ENCODE measurements at places on chromosomes 7 and 10.

DNA sequence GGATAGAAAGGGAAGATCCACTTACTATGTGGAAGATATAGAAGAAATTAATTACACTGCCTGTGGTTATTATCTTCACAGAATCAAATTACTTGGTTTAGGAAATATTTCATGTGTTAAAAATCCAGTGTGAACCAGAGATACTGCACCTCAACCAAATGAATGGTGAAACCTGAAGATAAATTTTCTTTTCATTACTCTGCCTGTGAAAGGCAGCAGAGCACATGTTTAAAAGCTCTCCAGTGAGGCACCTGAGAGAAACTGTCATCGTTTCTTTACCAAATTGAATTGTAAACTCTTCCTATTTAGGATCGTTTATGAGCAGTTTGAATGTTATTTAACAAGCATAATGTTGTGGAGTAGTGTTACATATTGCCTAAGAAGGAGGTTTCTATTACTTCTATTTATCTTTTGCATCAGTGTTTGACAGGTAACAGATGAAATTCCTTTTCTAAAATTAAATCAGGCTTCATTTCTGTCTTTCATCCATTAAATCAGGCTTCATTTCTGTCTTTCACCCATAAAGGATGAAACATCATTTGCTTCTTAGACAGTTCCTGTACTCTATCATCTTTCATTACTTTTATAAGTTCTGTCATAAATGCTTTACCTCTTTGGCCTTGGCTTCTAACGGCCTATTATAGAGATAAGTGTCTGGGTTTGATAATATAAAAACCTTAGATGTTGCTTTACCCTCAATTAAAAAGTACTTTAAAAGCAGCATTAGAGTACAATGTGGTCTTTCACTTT lies 266.6 kb downstream of the NXPH1 start:
- no peak for DNase-seq

- no peak for DNase-seq
Observed at GRCh38 chr10:132914732-132915131, 27.6 kb downstream of the CFAP46 start.

DNA sequence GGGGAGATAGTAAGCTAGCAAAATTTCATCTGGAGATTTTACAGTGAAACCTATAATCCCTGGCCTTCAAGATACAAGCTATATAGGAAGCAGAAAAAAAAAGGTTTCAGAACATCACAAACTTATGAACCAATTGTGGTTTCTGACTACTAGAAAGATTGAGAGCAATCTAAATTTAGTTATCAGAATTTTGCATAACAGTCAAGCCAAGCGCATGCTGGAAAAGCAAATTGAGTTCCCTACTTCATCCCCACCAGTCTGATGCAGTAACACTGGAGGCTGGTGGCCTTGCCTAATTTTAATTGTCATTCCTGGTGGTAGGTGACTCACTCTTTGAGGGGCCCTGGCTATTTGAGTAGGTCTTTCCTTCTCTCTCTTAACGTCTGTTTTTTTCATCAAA lies 46.3 kb upstream of the ELMO1 start:
- no peak for DNase-seq

DNA sequence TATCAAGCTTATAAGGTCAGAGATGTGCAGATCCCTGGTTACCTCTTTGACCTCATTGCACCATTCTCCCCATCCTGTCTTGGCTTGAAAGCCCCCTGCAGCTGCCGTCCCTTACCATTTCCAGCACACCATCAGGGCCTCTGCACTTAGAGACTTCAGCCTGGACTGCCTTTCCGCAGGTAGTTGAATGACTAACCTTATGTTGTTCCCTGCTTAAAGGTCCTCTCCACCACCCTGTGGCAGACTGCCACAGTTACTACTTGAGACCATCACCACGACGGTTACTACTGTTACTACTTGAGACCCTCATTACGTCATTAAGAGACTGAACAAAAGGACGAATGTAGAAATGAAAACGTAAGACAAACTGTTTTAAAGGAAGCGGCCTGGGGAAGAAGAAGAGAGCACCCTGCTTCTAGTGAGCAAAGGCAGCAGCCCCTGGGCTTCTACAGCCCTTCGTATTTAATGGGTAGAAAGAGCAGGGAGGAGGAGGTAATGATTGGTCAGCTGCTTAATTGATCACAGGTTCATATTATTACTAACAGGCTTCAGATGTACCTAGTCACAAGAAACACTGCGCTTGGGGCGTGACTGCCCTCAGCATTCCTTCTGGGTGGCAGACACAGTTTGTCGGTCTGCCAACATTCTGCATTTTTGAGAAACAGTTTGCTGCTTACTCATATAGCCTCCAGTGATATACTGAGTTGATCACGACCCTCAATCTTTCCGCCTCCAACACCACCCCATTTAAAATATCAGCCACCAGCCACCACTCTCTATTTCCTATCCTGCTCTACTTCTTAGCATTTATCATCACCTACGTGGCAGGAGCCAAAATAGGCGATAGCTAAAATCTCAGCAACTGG lies 74.1 kb upstream of the PARD3 start:
- DNase-seq = no peak

- no peak for DNase-seq
Observed at GRCh38 chr7:156935250-156935649, 14.3 kb upstream of the NOM1 start.

GRCh38 chr10:96089670-96090462 lies 40.2 kb upstream of the ZNF518A start:
- peak; percentile 83 for DNase-seq

- no peak for DNase-seq
Observed at GRCh38 chr7:12586271-12586670, 15.8 kb downstream of the SCIN start.

DNA sequence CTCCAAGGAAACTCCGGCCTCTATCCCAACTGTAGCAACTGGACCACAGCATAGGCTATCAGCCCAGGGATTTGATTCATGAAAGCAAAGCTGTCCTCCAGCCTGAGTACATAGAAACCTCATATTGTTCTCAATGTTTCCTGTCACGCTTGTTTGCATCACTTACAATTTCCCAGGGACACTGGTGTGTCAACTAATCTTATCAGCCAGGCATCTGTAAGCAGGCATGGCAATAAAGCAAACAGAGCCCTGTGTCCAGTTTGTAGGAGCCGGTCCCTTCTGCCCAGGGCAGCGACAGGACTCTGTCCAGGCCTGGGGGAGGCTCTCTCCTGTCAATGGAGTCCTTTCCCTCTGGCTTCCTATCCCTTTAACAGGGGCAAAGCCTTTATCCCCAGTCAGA lies 23.0 kb upstream of the CDHR3 start:
- DNase-seq = no peak

DNA sequence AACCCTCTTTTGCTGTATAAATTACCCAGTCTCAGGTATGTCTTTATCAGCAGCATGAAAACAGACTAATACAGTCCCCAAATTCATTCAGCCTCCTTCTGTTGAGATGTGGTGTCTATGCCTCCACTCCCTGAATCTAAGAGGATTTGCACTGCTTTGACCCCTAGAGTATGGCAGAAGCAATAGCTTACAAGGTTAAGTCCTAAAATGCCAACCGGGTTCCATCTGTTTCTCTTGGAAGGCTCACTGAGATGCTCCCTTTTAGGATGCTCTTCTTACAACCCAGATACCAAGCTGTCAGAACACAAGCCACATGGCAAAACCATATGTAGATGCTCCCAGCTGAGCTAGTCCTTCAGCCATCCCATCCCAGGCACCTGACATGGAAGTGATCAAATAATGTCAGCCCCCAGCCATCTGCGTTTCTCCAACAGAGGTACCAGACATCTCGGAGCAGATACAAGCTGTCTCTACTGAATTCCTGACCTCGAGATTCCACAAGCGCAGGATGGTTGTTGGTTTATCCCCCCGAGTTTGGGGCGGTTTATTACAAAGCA lies 20.2 kb downstream of the CALN1 start:
- no peak for DNase-seq

- no peak for DNase-seq
Observed at GRCh38 chr7:120064565-120064964, 208.4 kb upstream of the KCND2 start.

GRCh38 chr10:11373717-11374171 lies 237.7 kb downstream of the USP6NL start:
- DNase-seq = no peak

DNA sequence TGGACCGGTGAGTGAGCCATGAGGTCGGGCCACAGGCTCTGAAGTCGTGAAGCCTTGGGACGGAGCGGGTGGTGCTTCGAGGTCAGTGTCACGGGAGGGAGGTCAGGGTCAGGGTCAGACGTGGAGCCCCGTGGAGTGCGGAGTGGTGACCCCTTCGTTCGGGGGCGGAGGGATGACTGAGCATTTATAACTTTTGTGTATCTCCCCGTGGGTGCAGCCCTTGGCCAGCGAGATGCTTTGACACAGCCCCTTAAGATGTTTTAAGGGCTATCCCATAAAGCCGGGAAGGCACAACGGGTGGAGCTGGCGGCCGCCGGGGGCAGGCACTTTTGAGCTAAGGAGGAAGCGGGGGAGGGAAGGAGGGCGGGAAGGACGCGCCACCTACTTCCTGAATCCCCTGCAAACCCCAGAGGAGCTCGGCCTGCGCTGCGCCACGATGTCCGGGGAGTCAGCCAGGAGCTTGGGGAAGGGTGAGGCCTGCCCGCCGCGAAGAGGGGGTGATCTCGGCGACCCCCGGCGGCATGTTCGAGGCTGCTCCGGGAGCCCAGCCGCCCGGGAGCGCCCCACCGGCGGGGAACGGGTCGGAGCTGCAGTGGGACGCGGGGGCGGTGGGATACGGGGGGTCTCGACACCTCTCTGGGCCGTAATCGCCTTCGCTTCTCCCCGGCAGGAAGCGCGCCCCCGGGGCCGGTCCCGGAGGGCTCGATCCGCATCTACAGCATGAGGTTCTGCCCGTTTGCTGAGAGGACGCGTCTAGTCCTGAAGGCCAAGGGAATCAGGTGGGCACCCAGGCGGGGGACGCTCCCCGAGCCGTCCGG lies at the start of gene GSTO1:
Gene GSTO1, plus strand, starts transcription at position 400 of the 818 bp plus-strand sequence. Its CDS starts 37 bp downstream, at position 437.
- DNase-seq = no peak

All from stimulated activated CD8-positive, alpha-beta memory T cell treated with anti-CD3 and anti-CD28 coated beads, Interleukin-4, amount 100 ng/mL, for 4 hours (primary cell).